ENCODE measurements at places on chromosomes 13 and 19.
A peak's percentile ranks its signal among the peaks of the same experiment; 100 is the strongest.

DNA sequence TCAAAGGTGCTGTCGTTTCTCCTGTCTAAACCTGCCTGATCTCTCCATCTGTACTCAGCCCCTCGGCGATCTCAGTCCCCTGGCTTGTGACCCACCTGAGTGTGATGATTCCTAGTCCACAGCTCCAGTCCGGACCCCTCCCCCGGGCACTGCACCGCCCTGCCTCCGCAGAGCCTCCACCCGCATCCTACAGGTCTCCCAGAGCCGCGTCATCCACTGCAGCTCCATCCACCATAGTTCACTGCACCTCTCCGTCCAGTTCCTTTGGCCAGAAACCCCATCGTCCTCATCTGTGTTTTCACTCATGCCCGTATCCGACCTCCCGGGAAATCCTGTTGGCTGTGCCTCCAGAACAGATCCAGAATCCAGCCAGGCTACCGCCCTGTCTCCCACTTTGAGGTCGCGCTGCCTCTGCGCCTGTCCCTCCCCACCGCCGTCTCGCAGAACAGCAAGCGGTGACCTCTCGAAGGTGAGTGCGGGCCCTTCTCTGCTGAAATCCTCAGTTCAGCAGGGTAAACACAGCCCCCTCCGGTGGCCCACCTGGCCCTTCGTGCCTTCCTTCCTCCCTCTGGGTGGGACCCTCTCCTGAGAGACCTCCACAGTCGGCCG, 51.9 kb upstream of the MCF2L start:
- no peak for DNase-seq

GRCh38 chr19:31575846-31576335, 226.7 kb upstream of the TSHZ3 start:
- no peak for DNase-seq

DNA sequence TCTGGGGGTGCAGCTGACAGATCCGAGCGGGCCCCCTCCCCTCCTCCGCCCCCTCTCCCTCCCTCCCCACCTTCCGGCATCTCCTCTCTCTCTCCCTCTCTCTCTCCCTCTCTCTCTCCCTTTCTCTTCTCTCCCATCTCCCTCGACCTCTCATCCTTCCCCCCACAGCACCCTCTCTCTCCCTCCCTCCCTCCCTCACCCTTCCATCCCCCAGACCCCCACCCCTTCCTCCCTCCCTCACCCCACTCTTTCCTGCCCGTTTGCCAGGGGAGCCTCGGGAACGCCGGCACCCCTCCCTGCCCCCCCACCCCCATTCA, 666 bp downstream of the CELF5 start:
- DNase-seq = no peak

DNA sequence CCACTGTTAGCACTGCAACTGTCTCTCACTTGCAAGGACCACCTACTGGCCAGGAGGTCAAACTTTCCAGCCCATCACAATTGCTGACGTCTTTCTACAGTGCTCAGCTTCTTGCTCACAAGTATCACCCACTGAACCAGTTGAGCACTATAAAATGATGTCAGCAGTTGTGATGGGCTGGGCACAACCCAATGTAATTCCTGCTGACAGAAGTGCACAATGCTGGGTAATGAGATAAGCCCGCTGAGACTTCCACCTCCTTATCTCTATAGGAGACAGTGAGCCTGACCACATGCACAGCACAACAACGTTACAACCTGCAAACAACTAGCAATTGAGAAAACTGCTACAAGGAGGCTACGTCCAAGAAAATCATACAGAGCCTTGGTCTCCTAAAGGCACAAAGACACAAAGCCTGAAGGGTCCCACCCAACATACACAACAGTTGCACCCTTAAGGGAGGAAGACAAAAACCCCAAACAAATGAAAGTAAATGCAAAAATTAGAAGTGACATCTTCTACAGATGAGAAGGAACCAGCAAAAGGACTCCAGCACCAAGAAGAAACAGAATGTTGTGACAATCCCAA, 273.2 kb downstream of the LIG4 start:
- DNase-seq = no peak

DNA sequence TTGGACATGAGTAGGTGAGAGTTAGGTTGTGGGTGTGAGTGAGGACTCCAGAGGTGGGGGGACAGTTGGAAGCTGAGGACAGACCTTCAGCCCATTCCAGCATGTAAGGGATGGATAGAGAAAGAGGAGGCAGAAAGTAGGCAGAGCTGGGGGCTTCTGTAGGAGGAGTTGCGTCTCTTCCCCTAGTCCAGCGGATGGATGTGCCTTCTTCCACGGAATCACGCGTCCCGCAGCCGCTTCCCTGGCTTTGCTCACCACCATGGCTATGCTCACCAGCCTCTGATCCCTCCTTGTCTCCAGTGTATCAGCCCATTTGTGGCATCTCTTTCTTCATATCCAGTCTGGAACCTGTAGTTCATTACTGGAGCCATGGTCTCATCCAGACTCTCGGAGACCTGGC, 5.6 kb downstream of the UBAC2 start:
- DNase-seq = no peak

GRCh38 chr19:32287811-32288227, 57.6 kb upstream of the ZNF507 start:
- DNase-seq = no peak

GRCh38 chr13:99977912-99978798, 3.4 kb upstream of the ZIC2 start:
- no peak for DNase-seq

GRCh38 chr13:111219950-111220349, 100.5 kb upstream of the TEX29 start:
- DNase-seq = no peak

- no peak for DNase-seq
Measured at GRCh38 chr13:32960626-32961025, 55.6 kb upstream of the KL start.

GRCh38 chr19:40367577-40368434, 19.3 kb downstream of the PLD3 start:
- no peak for DNase-seq

DNA sequence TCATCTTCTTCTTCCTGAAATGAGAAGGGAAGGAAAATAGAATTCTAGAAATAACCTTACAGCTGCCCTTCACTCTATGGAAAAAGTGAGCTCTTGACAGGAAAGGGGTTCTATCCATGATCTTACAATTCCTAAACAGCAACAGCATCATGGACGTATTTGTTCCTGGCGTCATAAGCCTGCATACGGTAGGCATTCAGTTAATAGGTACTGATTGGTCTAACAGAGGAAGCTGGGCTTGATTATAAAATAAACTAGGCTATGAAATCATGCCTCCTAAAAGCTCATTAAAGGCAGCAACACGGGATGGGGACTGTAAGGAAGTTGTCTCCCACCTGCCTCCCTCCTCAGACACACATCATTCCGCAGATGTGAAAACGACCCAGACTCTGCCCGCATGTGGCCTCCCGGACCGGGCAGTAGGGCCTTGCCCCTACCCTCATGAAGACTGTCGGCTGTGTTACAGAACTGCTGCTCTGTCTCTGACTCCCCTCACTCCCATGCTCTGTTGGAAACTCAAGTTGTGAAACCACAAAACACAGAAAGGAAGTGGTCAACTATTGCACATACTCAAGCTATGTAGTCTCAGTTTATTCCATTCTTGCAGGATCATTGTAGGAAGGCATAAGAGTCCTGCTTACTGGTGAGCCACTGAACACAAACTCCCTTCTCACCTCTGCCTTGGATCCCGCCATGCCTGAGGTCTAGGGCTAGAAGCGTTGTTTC, 129.8 kb downstream of the DLEU7 start:
- no peak for DNase-seq

- peak; percentile 82 for DNase-seq
Measured at GRCh38 chr13:43786766-43787517, at the start of gene ENOX1. TSS of gene ENOX1 (minus strand) at chr13:43786972.

- no peak for DNase-seq
Measured at GRCh38 chr19:32457571-32458158, 52.1 kb downstream of the DPY19L3 start.

GRCh38 chr13:24050292-24050711, 110.2 kb upstream of the SPATA13 start:
- no peak for DNase-seq

DNA sequence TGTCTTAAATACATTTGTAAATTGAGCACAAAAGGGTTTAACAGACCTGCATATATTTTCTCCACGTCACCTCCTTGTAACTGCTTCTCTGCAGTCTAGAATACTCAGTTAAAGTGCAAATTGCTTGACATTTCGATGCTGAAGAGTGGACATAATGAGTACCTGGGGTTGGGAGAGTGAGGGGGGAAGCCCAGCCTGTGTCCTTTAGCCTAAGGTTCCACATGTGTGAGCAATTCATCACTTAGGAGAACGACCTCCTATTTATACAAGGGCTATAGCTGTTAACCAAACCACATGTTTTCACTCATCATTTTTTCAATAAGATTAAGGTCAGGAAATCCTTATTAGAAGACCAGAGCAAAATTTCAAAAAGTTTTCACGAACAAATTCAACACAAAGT, 29.5 kb downstream of the PCDH9 start:
- DNase-seq = no peak

GRCh38 chr13:48236528-48237353, 3.7 kb downstream of the ITM2B start:
- no peak for DNase-seq

DNA sequence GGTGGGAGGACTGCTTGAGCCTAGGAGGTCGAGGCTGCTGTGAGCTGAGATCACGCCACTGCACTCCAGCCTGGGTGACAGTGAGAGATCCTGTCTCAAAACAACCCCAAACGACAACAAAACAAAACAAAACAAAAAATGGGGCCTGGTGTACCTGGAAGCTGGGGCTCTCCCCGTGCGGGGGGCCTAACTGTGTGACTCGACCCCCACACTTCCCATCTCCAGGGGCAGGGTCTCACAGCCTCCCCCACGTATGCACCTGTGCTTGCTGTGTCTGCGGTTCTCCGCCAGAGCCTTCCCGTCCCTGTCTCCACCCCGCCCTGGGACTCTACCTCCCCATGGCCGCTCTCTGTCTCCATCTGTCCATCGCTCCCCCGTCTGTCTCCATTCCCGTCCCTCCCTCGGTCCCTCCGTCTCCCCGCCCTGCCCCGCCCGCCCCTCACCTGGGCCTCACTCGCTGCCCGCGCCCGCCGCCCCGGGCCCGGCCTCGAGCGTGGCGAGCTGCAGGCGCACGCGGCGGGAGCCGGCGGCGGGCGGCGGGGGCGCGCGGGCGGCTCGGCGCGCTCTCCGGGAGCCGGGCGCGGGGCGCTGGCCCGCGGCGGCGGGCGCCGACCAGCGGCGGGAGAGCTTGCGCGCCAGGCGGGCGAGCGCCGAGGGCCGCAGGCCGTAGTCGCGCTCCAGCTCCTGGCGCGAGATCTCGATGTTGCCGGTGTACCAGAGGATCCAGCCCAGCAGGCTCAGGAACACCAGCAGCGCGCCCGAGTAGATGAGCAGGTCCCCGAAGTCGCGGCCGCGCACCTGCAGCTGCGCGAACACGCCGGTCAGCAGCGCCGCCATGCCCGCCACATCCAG, 587 bp downstream of the TMEM238 start:
- DNase-seq = peak; percentile 40

DNA sequence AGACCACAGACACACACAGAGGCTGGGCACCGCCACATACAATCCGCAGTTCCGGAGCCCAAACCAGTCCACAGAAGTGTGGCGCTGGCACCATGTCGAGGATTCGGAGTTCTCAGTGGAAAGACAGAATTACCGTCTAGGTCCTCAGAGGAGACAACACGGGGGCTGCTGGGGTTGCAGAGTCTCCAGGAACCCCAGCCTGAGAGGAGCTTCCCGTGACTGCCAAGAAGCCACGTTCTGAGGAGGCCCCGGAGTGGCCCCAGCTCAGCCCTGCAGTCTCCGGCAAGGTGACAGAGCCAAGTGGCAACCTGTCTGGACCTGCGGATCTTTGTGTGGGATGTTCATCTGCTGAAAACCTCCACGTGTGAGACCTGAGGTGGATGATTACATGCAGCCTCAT, 7.3 kb upstream of the ADPRHL1 start:
- DNase-seq = no peak

Measured in NCI-H1092 treated with DMSO at 0.1 percent for 48 hours (cell line).